Activated CD4-positive, alpha-beta T cell treated with anti-CD3 and anti-CD28 coated beads for 48 hours (primary cell): ENCODE measurements at places on chromosomes 13 and 19.
A peak's percentile ranks its signal among the peaks of the same experiment; 100 is the strongest.

DNA sequence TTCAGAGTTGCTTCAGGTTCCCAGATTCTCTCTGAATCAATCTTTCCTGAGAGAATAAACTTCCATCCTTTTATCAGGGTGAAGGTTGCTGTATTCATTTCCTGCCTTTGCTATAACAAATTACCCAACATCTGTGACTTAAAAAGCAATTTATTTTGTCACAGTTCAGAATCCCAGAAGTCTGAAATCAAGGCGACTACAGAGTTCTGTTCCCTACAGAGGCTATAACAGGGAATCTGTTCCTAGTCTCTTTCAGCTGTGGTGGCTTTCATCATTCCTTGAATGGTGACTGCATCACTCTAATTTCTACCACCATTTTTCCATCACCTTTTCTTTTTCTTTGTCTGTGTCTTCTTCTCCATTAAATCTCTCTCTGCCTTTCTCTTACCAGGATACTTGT lies 459.3 kb upstream of the PRR20A start:
- DNase-seq = no peak

DNA sequence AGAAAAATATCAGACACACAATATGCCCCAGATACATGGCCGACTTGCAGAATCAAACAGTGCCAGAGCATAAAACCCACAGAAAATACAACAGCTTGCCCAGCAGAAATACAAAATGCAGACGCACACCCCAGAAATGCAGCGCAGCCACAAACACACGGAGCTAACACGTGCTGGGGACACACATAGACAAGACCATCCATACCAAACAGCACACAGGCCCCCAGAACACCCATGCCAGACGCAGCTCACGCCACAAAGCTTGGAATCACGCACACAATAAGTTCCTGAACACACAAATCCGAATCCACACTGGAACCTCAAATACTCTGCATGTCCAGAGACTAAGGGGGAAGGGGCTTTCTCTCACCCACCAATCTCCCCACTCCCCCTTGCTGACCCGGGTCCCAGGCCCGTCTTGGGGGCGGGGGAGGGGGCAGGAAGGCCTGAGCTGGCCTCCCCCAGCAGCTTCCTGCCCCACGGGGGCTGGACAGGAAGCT lies 17.2 kb downstream of the CCDC97 start:
- DNase-seq = peak; percentile 32

DNA sequence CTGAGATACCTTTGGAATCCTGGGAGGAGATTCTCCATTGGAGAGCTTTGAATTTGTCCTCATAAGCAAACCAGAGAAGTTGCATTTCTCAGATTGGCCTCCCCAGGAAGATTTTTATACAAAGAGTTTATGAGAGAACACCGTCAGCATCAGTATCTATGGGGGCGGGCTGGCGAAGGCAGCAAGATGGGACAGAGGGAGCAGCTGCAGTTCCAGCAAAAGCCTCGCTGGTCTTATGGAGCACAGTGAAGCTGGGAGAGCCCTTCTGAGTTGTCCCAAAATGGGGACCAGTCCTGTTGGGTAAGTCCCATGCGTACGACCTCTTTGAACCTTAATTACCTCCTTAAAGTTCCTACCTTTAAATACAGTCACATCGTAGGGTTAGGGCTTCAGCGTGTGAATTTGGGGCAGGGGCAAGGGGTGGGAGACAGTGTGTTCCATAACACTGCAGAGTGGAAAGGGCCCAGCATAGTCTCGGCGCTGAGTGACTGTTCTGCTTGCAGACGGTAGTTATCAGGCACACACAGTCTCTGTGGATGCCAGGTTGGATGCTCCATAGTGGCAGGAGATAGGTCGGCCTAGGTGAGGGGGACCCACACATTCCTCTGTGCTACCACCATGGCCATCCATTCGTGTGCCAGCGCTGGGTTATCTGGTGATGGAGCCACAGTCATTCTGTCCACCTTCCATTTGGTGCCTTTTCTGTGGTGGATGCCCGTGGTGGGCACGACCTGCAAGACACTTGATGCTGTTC lies 34.9 kb upstream of the GPR183 start:
- no peak for DNase-seq

DNA sequence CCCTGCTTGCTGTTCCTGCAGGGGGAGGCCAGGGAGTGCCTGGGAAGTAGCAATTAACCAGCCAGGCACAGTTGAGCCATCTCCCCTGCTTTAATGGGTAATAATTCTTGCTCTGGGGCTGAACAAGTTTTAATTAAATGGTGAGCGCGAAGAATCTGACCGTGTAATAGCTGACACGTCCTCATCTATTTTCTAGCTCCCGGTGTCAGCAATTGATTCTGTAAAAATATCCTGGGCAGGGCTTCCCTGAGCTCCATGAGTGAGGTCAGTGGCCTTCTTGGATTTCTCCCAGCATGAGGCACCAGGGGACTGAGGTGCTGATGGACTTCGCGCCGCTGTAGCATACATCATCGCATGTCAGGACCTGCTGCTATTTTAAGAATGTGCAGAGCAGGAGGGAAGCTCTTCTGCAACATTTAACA lies 26.9 kb downstream of the SIPA1L3 start:
- DNase-seq = no peak

- no peak for DNase-seq
Observed at GRCh38 chr13:105502193-105502592, 1033.3 kb downstream of the EFNB2 start.

- DNase-seq = no peak
Observed at GRCh38 chr19:7795555-7796161, 32.6 kb downstream of the CLEC4M start.

- DNase-seq = no peak
Observed at GRCh38 chr13:75432811-75433244, 49.1 kb downstream of the TBC1D4 start.

- DNase-seq = no peak
Observed at GRCh38 chr19:54096617-54097106, 3.9 kb downstream of the OSCAR start.

- no peak for DNase-seq
Observed at GRCh38 chr19:18120127-18120526, 22.5 kb downstream of the MAST3 start.

- peak; percentile 68 for DNase-seq
Observed at GRCh38 chr19:45632468-45633196, 6.6 kb downstream of the EML2 start.

- no peak for DNase-seq
Observed at GRCh38 chr13:26390203-26390602, 136.3 kb downstream of the CDK8 start.

DNA sequence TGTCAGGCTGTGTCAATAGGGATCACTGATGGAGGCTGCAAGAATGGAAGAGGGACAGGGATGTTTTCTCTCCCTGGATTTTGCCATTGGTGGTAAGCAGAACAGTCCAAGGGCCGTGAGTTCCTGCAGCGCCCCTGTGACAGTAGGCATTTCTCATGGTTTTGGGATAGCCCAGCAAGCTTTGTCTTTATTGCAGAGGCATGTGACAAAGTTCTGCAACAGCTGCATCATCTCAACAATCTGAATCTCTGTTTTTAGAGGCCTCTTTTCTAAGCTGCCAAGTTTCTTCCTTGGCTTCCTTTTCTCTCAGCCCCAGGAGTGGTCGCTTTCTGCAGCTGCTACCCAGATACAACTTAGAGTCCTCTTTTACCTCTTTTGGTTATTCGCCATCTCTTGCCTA lies 95.7 kb upstream of the TSHZ3 start:
- no peak for DNase-seq

DNA sequence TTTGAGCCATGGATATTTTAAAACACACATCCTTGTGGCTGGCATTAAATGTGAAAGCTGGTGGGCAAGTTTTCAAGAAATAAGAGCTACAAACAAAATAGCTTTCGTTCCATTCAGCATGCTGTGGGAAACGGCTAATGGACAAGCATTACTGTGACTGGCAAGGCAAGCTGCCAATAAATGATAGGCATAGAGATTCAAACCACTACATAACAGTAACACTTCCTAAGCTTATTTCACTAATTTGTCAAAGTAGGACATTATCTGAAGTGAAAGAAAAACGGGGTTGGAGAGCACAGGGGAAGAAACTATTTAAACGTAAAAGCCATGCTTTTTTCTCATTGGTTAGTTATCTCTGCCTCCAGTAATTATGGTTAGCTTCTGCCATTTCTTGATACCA lies 26.0 kb downstream of the OBI1 start:
- no peak for DNase-seq

GRCh38 chr13:48942131-48942530 lies 33.6 kb upstream of the FNDC3A start:
- DNase-seq = no peak

DNA sequence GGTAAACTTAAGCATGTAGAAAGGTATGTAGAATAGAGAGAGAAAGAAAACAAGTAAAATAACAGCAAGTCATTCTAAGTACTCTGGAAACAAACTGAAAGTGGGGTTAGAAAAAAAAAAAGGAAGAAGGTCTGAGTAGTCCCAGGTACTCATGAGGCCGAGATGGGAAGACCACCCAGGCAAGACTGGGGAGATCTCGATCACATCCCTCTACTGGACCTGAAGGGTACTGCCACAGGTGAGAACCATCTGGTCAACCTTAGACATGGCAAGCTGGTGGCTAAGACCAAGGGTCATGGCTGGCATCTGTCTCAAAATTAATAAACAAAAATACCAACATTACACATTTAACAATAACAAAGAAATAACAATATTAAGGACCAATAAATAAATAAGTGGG lies 36.3 kb upstream of the ZNF724 start:
- DNase-seq = no peak

- peak; percentile 36 for DNase-seq
Observed at GRCh38 chr19:11460207-11460606, 20.6 kb downstream of the ELAVL3 start.

DNA sequence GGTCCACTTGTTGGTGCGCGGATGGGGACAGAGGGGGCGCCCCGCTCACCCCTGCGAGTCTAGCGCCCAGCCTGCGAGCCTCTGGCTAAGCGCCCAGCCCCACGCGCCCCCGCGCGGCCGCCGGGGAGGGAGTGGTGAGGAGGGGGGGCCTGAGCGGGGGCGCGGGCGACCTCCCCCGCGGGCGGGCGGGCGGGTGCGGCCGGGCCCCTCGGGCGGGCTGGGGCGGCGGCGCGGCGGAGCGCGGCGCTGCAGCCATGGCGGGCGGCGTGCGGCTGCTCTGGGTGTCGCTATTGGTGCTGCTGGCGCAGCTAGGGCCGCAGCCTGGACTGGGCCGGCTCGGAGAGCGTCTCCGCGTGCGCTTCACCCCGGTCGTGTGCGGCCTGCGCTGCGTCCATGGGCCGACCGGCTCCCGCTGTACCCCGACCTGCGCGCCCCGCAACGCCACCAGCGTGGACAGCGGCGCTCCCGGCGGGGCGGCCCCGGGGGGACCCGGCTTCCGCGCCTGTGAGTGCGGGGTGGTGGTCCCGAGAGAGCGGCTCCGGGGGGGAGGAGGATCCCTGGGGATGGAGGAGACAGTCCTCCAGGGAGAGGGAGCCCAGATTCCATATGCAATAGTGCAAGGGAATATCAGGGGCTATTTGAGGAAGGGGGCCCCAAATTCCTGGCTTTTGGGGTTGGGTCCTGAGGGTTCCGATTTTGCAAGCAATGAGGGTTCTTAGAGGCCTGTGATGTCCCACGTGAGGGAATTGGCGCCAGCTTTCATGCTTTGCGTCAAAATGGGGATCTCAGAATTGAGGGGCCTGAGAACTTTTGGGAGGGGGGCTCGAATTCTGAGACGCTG lies at the start of gene LTBP4:
TSS of gene LTBP4 (plus strand) at position 236 of the 841 bp plus-strand sequence. CDS start at position 255, 19 bp downstream.
- no peak for DNase-seq

DNA sequence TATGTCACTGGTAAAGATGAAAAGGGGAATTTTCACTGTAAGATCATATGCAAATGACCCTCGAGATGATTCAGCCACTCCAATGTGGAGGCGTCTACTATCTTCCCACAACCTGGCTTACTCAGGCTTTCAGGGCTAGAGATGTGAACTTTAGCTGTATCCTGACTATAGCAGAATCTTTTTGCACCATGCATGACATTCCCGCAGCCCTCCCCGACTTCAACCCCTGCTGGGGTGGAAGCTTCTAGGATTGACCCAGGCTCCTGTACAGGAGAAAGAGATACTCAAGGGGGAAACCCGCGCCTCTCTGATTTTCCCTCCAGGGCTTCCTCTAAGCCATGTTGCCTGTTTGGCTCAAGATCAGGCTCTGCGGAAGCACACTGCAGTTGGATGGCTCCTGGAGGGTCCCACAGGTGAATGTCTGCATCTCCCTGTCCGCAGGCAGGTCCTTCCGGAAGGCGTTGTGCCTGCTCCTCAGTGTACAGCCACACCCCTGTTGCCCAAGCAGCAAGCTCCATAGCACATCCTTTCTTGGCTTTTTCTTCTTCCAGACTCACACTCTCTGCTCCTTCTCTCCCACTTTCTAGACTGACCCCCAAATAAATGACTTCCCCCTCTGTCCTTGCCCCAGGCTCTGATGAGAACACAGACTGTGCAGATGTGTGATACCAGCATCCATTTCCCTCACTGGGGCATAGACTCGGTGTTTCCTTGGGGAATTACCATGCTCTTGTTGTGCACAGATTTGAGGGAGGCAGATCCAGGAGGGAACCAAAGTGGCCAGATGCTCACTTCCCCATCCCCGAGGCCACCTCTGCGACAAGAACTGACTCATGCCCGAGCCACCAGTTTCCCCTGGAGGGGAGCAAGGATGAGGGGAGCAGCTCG lies 29.1 kb upstream of the POP4 start:
- DNase-seq = peak; percentile 57

DNA sequence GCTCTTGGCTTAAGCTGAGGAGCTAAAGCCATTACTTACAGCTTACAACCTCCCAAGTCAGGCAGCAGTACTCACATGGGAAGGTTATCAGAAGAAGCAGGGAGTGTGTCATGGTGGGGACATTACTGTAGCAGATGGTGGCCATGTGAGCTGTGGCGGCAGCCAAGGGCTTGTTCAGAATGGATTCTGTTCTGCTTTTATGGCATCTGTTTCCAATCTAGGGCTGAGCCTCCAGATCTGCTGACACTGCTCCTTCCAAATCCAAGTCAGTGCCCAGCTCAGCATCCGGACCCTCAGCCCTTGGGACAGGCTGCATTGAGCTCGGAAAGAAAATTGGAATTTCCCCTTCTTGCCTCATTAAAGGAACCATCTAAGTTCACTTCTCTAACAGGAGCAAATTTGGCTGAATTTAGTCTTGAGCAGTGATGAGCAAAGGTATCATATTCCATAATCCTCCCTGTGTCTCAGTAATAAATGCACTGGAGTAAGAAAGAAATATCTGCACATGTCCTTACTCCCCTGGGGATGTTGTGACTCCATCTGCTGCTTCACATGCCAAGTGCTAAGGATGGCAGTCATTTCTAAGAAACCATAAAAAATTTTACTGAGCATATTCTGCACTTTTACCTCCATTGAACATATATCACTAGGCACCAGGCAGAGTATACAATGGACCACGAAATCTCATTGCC lies 73.9 kb downstream of the KCTD12 start:
- no peak for DNase-seq

- DNase-seq = no peak
Observed at GRCh38 chr13:107066355-107066754, 498.4 kb upstream of the ARGLU1 start.

GRCh38 chr13:42969565-42970172 lies 22.4 kb downstream of the EPSTI1 start:
- DNase-seq = peak; percentile 90

- DNase-seq = no peak
Observed at GRCh38 chr19:57466489-57466888, 9.5 kb upstream of the VN1R1 start.
